ENCODE measurements at places on chromosomes 2 and 18. TPM values are rescaled to one million over a fixed set of nuclear protein-coding genes. Genes with fewer than 3 reads are reported as not detected.

DNA sequence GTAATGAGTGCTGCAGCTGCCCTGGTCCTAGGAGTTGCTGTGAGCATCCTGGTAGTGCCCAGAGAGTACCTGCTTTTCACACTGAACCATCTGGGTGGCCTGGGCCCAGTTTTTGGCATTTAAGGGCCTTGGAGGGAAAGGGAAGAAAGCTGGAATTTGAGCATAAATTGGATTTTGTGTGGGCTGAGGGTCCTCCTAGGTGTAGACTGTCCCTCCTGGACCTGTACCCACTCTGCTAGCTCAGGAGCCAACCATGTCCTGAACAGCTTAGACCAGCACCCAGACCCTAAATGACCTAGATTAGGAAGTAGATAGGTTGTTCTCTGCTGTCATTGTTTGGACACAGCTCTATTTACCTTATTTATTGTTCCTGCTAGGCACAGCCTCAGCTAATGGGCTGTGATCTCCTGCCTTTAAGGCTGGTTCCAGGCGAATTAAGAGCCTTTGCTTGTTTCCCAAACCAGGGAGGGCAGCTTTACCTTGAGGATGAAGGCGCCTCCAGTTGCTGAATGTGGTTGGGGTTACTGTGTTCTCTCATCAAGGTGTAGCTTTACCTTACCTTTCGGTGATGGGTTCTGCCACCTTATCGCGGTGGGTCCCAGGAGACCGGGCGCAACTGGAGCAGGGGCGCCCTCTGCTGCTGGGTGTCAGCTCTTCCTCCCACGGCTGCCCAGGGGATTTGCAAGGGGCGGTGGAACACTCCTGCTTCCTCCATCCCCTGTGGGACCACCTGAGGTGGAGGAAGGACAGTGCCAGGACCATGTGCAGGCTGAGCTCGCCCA is 34.4 kb downstream of the ITGA6 start:
- H3K4me3 ChIP-seq, result peak overlapping the region; percentile 30
- no peaks in the 10 kb centered on the region for H3K27me3 ChIP-seq
- H3K4me1 ChIP-seq, result peaks cover 11% of the 10 kb centered on the region
- peak; percentile 69 for DNase-seq
- H3K36me3 ChIP-seq, result no peaks in the 10 kb centered on the region
- H3K27ac ChIP-seq, result no peak overlapping the region

GRCh38 chr2:230794497-230794896 is 70.2 kb upstream of the ITM2C start:
- H3K36me3 ChIP-seq, result peaks cover 22% of the 10 kb centered on the region
- DNase-seq, result no peak
- H3K4me3 ChIP-seq, result no peak overlapping the region
- peaks cover 8% of the 10 kb centered on the region for H3K4me1 ChIP-seq

GRCh38 chr2:18560031-18560796 is at the start of gene RDH14:
RDH14 (minus strand) TSS chr2:18560653; CDS start chr2:18560572, 81 bp downstream.
- H3K27me3 ChIP-seq, result no peaks in the 10 kb centered on the region
- peak; percentile 95 for DNase-seq
- peak within 1 kb of the TSS; percentile 93 for H3K27ac ChIP-seq
- peak within 1 kb of the TSS; percentile 95 for H3K4me3 ChIP-seq

- peaks cover 5% of the 10 kb centered on the region for H3K4me1 ChIP-seq
- no peak overlapping the region for H3K4me3 ChIP-seq
- peak overlapping the region; percentile 75 for H3K27ac ChIP-seq
- no peak for DNase-seq
These were observed 189.6 kb upstream of the SP5 start for GRCh38 chr2:170525566-170525900.

GRCh38 chr2:236641051-236641726 is 71.6 kb downstream of the ACKR3 start:
- H3K27ac ChIP-seq, result no peak overlapping the region
- no peak for DNase-seq
- no peaks in the 10 kb centered on the region for H3K4me1 ChIP-seq
- no peaks in the 10 kb centered on the region for H3K36me3 ChIP-seq
- H3K27me3 ChIP-seq, result no peaks in the 10 kb centered on the region

- no peaks in the 10 kb centered on the region for H3K4me1 ChIP-seq
- no peaks in the 10 kb centered on the region for H3K27me3 ChIP-seq
- H3K27ac ChIP-seq, result no peak overlapping the region
These were observed 113.0 kb downstream of the CRIM1 start for GRCh38 chr2:36468463-36469105.

DNA sequence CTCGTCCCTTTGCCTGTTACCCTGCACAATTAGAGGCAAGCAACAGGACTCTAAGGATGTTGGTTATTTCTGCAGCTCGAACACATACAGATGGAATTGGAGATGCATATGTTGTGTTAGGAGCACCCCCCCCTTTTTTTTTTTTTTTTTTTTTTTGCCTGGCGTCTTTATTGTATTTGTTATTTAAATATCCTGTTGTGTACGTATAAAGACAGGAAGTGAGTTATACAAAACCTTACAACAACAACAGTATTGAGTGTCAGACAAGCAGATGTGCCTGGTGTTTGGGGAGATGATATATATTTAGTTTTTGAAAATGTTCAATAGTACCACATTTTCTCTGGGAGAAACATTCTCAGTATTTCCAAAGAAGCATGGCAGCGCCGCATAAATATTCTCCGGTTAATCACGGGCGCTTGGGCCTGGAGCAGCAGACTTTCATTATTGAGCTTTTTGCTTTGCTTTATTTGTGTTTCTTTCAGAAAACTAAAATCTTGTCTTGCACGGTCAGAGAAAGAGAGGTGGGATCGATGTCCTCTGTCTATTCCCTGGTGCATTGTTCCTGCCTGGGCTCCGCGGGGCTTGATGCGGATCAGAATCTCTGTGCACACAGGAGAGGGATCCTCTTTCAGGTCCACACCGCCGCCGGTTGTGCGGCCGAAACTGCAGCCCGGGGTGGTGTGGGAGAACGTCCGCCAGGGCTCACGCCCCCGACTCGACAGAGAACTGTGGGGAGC is 23.2 kb upstream of the ZNF516 start:
- DNase-seq, result no peak
- H3K27me3 ChIP-seq, result no peaks in the 10 kb centered on the region
- no peak overlapping the region for H3K4me3 ChIP-seq
- H3K36me3 ChIP-seq, result no peaks in the 10 kb centered on the region
- H3K27ac ChIP-seq, result no peak overlapping the region
- H3K4me1 ChIP-seq, result no peaks in the 10 kb centered on the region

GRCh38 chr2:186093174-186093573 is 354.6 kb downstream of the FSIP2 start:
- H3K27ac ChIP-seq, result no peak overlapping the region
- H3K4me1 ChIP-seq, result no peaks in the 10 kb centered on the region
- H3K27me3 ChIP-seq, result no peaks in the 10 kb centered on the region
- no peaks in the 10 kb centered on the region for H3K36me3 ChIP-seq

Gene SH3RF3
- 1.9 TPM for polyA plus RNA-seq

Gene EMILIN2
- polyA plus RNA-seq, result 1.4 TPM

Gene PARD6G
- 4.3 TPM for polyA plus RNA-seq
